Erythroblast (primary cell): ENCODE measurements at places on chromosomes 6 and 20.

GRCh38 chr20:64152906-64153305 is 11.3 kb upstream of the MYT1 start:
- no peak for DNase-seq

DNA sequence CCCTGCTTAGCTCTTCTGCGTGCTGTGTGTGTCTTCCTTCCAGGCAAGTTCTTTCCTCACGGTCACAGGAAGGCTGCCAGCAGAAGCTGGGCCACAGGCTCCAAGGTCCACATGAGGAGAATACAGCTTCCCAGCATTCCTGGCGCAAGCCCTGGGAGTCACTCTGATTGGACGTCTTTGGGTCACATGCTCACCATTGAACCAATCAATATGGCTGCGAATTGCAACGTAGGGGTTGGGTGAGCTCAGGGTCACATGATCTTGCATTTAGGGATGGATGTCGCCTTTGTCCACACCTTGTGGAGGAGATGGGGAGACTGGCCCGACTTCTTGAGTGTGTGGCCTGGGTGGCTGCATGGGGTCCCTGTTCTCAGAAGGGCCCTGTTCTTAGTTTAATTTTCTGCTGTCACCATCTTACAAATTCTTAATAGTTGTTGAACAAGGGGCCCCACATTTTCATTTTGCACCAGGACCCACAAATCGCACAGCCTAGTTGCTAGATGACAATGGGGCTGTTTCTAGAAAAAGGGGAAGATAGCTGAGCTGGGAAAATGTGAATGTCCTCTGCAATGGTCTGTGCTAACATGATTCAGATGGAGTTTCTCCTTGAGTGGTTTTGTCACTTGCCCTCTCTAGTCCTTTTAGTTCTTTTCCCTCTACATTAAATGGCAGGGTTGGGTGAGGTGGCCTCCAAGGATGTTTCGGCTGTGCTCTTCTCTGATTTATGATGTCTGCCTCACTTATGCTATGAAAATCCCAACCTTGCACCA is 149.6 kb downstream of the CDH26 start:
- no peak for DNase-seq

DNA sequence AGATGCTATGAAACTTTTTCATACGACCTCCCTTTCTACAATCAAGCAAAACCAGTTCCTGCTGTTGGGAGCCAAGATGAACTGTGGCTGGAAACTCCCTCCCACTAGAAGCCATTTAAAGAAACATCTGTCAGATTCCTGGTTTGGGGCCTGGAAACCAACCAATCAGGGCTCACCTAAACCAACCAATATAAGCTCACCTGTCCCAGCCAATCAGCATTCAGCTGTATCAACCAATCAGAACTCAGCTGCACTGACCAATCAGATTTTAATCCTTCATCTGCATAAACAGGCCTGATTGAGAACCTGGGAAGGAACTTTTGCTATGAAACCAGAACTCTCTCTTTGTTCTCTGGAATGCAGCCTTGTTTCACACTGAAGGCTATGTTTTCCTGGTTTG is 42.4 kb downstream of the SNX14 start:
- DNase-seq = peak; percentile 36

DNA sequence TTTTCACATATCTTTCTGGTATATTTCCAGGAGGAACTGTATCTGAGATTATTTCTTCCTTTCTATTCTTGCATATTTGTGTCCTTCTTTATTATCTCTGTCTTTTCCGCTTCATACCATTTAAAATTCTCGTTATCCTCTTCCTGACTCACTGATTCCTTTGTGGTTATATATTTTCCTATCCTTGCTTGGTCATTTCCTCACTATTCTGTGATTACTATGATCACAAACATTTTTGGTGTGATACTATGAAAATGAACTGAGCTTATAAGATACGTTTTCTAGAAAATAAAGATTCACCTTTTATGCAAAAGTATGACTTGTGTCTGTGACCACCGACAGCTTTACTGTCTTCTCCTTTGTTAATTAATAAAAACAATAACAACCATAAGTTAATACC is 26.5 kb upstream of the MYCT1 start:
- DNase-seq = no peak

DNA sequence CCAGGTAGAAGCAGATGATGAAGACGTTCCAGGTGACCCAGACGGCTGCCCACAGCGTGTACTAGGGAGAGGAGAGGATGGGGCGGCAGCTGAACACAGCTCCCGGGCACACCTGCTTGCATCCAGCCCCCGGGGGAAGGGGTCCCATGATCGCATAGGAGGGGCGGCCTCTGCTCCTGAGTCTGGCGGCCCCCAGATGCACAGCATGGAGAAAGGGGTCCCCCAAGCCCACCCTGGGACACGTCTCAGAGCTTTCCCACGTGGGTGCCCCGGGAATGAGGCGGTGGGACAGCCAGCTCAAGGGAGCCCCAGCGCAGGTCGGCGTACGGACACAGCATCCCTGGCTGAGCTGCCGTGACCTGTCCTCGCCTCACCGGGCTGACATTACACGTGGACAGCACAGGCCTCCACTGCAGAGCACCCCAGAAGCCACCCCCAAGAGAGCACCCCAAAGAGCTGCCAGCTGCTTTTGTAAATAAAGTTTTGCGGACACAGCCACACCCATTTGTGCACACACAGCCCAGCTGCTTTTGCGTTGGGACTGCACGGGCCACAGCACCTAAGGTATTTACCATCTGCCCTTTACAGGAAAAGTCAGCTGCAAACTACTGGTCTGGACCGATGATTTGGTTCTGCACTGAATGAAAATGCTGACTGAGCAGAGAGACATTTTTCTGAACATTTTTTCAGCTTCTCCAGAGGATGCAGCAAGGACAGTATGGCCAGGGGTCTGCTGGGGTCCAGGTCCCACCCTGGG is 5.2 kb downstream of the NKAIN4 start:
- DNase-seq = no peak

- no peak for DNase-seq
Observed at GRCh38 chr20:62595491-62595890, 46.8 kb upstream of the SLCO4A1 start.

GRCh38 chr20:61254881-61255626 is 3.0 kb downstream of the CDH4 start:
- DNase-seq = no peak

- no peak for DNase-seq
Observed at GRCh38 chr6:167161851-167162467, 4.2 kb upstream of the GPR31 start.

DNA sequence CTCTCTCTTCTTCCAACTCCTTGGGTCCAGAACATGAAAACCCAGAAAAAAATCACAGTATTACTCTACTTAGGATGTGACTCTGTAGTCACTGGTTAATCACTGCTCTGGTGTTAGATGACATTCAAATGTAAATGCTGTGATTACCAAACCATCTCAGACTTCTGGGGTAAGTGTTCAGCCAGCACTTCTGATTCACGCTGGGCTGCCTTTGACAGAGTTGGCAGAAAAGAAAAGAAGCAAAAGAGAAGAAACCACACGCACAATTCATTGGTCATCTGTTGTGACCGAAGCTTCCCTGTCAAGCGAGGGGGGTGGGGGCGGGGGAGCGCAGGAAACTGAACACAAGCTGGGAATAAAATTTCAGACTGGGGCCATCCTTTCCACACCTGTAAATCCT is 82.7 kb downstream of the PSMG4 start:
- no peak for DNase-seq

- peak; percentile 64 for DNase-seq
Observed at GRCh38 chr6:130019326-130020072, 1.1 kb downstream of the L3MBTL3 start.

DNA sequence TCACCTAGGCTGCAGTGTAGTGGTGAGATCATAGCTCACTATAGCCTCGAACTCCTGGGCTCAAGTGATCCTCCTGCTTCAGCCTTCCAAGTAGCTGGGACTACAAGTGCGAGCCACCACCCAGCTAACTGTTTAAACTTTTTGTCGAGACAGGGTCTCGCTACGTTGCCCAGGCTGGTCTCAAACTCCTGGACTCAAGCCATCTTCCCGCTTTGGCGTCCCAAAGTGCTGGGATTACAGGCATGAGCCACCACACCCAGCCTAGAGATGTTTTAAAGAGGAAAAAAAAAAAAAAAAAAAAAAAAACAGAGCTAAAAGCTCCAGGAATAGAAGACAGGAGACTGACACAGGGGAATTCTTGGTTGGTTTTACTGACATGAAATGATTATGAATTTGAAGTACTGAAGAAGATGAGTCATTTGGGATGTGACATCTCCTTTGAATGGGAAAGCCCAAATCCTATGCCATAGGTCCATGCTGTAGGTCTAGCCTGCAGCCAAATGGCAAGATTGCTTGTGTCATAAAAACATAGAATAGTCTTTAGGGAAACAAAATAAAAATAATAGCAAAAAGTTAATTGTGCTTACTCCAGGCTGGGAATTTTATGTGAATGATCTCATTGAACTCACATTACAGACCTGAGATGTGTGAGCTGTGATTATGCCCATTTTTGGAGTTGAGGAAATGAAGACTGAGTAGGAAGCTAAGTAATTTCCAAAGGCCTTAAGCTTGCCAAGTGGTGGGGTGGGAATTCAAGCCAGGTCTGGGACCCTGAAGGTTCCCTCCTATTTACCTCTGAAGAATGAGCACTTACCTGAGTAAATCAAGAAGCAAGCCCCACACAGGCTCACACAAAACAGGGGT is 24.3 kb upstream of the NHSL1 start:
- DNase-seq = no peak

GRCh38 chr20:59811681-59812171 is 121.7 kb downstream of the SYCP2 start:
- DNase-seq = no peak
